ENCODE measurements at places on chromosomes 6 and 20.
A peak's percentile ranks its signal among the peaks of the same experiment; 100 is the strongest.

DNA sequence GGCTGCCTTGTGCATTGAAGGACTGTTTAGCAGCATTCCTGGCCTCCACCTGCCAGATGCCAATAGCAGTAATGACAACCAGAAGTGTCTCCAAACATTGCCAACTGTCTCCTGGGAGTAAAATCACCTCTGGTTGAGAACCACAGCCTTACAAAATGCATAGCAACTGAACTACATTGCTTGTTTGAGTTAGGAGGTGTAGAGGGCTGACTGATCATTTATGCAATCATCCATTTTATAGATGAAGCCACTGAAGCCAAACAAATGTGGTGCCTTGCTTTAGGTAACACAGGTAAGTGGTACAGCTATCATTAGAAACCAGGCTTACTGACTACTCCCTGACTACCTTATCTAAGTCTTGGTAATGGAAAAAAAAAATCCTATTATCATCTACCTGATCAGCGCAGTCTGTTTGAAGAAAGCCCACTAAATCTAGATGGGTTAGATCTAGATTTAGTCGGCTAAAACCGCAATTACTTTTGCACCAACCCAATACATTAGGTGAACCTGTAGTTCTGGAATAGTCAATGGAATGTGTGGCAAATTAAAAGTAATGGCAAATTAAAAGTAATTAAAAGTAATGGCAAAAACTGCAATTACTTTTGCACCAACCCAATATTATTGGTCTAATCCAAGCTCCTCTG lies 47.7 kb upstream of the F13A1 start:
- no peak for DNase-seq

GRCh38 chr20:62183426-62184142 lies 756 bp downstream of the MTG2 start:
- peak; percentile 30 for DNase-seq

- no peak for DNase-seq
Measured at GRCh38 chr6:155660251-155660977, 204.8 kb upstream of the NOX3 start.

DNA sequence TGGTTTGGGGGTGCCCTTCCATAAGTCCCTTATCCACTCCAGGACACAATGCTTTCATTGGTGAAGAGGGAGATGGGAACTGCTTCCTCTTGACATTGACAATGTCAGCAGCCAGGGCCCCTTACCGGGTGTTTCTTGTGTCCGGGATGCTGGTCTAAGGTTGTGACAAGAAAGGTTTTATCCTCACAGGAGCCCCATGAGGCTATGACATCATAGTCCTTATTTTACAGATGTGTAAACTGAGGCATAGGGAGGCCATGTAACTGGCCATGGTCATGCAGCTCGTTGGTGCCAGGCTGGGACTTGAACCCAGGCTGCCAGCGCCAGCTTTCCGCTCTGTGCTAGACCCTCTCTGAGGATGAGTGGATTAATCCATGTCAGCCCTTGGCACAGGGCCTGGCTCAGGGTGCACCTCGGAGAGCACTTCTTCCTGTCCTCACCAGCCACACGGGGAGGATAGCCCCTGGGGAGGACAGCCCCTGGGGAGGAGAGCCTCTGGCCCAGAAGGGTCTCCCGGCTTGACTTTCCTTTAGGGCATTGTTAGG lies 157.3 kb downstream of the SYCP2 start:
- DNase-seq = no peak

GRCh38 chr6:43740321-43740960 lies 29.6 kb upstream of the VEGFA start:
- no peak for DNase-seq

DNA sequence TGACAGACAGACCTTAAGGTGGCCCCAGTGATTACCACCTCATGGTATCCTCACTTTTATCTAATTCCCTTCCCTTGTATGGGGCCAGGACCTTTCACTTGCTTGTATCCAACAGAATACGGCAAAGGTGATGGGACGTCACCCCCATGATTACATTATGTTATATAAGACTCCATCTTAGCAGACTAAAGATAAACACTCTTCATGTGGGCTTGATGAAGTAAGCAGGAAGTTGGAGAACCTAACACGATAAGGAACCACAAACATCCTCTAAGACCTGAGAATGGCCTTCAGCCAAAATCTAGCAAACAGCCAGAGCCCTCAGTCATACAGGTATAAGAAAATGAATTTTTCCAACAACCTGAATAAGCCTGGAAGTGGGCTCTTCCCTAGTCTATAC lies 8.0 kb downstream of the SLC17A3 start:
- no peak for DNase-seq

DNA sequence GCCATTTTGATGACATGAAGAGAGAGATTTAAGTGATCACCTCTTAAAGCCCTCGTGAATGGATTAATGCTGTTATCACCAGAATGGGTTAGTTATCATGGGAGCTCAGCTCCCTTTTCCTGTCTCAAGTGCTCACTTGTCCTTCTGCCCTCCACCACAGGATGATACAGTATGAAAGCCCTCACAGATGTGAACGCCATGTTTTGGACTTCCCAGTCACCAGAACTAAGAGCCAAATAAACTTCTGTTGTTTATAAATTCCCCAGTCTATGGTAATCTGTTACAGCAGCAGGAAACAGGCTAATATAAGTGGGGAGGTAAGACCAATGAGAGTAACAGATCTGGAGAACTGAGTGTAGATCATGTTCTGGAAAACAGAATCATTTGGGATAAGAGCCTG lies 493.2 kb downstream of the CDKAL1 start:
- DNase-seq = no peak

GRCh38 chr6:15901141-15902115 lies 227.5 kb upstream of the MYLIP start:
- DNase-seq = no peak

DNA sequence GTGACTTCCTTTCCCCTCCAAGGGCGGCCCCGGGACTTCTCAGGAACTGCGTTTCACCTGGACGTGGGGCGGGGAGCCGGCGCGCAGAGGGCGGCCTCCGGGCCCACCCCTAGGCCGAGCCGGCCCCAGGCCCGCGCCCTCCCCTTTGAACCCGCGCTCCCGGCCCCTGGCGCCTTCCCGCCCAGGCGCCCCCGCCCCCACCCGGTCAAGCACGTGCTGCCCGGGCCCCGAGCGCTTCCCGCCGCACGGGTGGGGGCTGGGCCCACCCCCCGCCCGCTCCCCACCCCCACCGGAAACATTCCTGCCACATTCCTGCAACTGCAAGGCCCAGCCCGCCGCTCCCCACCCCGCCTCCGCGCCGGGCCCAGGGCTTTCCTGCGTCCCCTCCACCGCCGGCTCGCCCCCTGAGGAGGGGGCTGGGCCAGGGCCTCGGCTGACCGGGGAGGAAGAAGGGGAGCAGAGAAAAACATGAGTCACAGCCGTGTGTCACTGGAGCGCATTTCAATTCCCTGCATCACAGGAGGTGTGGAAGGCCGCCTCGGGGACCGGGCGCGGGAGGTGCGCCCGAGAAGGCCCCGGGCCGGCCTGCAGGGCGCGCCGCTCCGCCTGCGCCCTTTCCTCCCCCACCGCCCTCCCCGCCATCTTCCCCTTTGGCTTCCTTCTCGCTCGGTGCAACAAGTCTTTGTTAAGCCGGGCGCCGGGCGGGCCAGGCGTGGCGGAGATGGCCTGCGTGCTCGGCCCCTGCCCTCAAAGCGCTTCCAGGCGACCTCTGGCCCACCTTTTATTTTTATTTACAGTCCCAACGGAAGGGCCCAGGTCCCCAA lies 1.2 kb upstream of the HMGA1 start:
- DNase-seq = no peak

GRCh38 chr6:130720076-130720715 lies 107.0 kb upstream of the SMLR1 start:
- DNase-seq = no peak

- DNase-seq = no peak
Measured at GRCh38 chr6:56435326-56435725, 187.9 kb upstream of the COL21A1 start.

- DNase-seq = peak; percentile 20
Measured at GRCh38 chr6:89611666-89612065, 26.9 kb downstream of the LYRM2 start.

DNA sequence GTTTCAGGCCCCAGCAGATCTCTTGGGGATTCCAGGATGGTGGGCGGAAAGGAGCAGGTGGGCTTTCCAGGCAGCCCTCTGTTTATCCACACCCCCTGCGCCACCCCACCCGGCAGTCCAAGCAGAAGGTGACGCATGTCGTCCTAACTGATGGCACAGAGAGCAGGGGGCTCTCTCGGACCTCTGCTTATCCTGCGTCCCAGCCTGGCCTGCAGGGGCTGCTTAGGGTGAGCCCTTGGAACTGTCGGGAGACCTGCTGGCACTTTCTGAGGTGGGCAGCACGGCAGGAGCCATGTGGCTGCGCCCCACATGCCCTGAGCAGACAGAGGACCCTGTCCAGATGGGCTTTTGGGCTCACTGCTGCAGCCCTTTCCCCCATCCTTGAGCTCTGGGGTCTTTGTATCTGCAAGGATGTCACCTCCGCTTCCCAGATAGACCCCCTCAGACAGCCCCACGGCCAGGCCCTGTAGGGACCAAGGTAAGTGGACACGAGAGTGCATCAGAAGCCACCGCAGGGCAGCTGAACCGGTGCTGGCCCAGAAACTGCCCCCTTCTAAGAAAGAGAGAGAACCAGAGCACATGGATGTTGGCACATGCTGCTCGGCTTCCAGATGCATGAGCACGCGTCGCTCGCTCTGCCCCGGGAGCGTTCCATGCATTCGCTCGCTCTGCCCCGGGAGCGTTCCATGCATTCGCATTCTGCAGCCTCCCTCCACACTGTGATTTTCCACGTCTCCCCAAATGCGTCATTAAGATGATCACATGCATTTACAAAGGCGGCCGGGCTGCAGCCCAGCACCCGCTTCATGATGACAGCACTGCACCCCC lies 246.7 kb downstream of the TAF4 start:
- no peak for DNase-seq

DNA sequence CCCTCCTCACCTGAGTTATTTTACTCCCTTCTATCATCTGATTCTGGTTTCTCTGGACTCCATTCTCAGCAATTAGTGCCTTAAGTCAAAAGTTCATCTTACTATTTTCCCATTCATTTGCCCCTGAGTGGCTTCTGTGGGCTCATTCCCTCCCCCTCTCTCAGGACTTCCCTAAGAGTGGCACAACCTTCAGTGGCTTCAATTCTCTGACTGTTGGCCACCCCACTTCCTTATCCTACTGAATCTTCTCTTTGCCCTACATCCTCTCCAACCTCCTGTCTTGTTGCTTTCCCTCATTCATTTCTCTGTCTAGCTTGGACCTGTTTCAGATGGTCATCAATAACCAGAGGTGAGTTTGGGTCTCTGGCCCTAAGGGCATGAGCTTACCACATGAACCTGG lies 61.1 kb upstream of the GLP1R start:
- no peak for DNase-seq

DNA sequence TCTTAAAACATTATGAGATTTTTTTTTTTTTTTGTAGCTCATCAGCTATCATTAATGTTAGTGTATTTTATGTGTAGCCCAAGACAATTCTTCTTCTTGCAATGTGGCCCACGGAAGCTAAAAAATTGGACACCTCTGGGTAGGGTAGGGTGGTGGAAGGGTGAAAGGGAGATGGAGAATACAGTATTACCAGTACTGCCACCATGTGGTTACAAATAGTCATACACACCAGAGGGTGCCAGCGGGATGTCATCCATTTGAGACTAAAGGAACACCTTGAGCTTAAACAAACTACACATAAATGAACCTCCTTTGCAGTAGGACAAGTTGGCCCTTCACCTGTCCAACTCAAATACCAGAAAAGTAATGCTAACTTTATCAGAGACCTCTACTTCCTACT lies 601.9 kb downstream of the HTR1B start:
- no peak for DNase-seq

DNA sequence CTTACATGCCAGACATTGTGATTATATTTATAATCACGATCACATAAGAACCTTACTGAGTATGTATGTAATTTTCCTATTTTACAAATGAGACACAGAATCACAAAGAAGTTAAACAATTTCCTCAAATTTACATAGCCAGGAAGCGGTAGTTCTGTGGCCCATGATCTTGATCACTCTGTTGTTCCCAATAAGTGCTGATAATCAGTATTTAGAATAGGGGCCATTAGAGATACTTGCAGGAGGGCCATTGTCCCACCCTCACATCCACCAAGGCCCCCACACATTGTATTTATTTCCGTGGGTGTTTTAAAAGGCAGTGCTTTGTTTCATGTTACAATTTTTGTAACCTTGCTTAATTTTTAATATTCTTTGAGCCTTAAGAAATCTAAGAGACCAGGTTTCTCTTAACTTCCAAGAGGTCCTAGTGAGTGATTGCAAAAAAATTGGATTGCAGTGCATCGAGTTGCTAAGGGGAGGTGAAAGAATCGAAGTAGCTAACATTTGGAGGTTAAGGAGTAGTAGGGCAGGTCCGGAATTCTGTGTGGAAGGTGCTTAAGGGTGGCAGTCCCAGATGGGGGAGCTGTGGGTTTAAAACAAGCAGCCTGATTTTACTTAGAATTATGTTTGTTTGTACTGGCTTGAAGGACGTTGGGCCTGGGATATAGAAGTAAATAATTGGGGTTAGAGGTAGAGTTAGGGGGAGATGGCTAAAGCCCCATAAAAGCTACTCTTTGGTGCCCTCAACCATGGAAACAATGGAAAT lies 339.4 kb downstream of the CDKAL1 start:
- DNase-seq = peak; percentile 35

DNA sequence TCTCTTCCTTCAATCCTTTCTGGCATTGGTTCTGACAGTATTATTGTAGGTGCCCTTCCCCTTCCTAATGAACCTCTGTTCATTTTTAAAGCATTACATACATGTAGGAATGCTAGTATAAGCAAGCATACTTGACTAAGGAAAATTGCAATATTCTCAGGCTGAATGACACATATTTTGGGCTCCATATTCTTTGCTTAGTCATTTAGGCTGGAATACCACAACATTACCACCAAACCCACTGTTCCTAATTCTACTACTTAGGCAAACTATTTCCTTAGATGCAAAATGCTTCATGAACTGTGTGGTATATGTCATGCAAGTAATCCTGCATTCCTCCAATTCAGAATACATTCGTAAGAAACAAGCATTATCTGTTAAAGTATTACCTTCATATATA lies 113.9 kb downstream of the PRDM1 start:
- DNase-seq = no peak

GRCh38 chr6:39102071-39102820 lies 12.7 kb downstream of the SAYSD1 start:
- peak; percentile 23 for DNase-seq
